Activated CD8-positive, alpha-beta memory T cell treated with anti-CD3 and anti-CD28 coated beads, Interleukin-2, amount 10 ng/mL, durations not matched to agents 7 days and 5 days (primary cell): ENCODE measurements at places on chromosomes 11 and 22. TPM values are rescaled to one million over a fixed set of nuclear protein-coding genes. Genes with fewer than 3 reads are reported as not detected.

Gene PTDSS2
- 26.6 TPM for total RNA-seq

Gene OTOG
- not detected for total RNA-seq

Gene MAJIN
- not detected for total RNA-seq

Gene NNMT
- total RNA-seq, result not detected

Gene NR1H3
- total RNA-seq, result 7.5 TPM

Gene OR6M1
- not detected for total RNA-seq

Gene KRTAP5-11
- not detected for total RNA-seq

Gene DYNC2H1
- total RNA-seq, result 4.9 TPM

Gene TMPRSS6
- total RNA-seq, result 3.3 TPM

Gene OR52H1
- total RNA-seq, result not detected

Gene MPPED2
- total RNA-seq, result not detected

Gene SLC43A3
- 117 TPM for total RNA-seq

Gene PDGFB
- 0.35 TPM for total RNA-seq

Gene P2RY6
- not detected for total RNA-seq

Gene HBE1
- not detected for total RNA-seq

Gene TREH
- not detected for total RNA-seq

Gene SLC37A2
- 0.91 TPM for total RNA-seq

Gene INSC
- 0.49 TPM for total RNA-seq

Gene USH1C
- not detected for total RNA-seq

Gene UCP2
- total RNA-seq, result 199 TPM

Gene OR10D3
- not detected for total RNA-seq

Gene GAL3ST1
- not detected for total RNA-seq

Gene TRIM51
- not detected for total RNA-seq

Gene KRTAP5-9
- not detected for total RNA-seq

Gene INPP5J
- total RNA-seq, result not detected

Gene SGSM1
- 0.09 TPM for total RNA-seq

Gene BTBD18
- not detected for total RNA-seq

Gene SVIP
- 26.1 TPM for total RNA-seq

Gene DRAP1
- total RNA-seq, result 254 TPM

Gene OR8D1
- not detected for total RNA-seq

Gene NPAS4
- total RNA-seq, result not detected

Gene NLRP6
- 6.9 TPM for total RNA-seq

Gene PUS3
- total RNA-seq, result 13.1 TPM

Gene NCAM1
- total RNA-seq, result 1.8 TPM

Gene LRRC4C
- not detected for total RNA-seq

Gene OR10AG1
- total RNA-seq, result not detected

Gene HORMAD2
- not detected for total RNA-seq

Gene GUCY1A2
- total RNA-seq, result not detected

Gene ZNF215
- total RNA-seq, result 1.1 TPM

Gene OSBPL5
- 2.6 TPM for total RNA-seq

Gene BCO2
- 2.3 TPM for total RNA-seq

Gene JAML
- total RNA-seq, result 139 TPM

Gene RAB39A
- total RNA-seq, result 0.59 TPM

Gene ZFPL1
- total RNA-seq, result 28.3 TPM
